HS-27A (cell line): ENCODE measurements at places on chromosomes 2 and 18.

DNA sequence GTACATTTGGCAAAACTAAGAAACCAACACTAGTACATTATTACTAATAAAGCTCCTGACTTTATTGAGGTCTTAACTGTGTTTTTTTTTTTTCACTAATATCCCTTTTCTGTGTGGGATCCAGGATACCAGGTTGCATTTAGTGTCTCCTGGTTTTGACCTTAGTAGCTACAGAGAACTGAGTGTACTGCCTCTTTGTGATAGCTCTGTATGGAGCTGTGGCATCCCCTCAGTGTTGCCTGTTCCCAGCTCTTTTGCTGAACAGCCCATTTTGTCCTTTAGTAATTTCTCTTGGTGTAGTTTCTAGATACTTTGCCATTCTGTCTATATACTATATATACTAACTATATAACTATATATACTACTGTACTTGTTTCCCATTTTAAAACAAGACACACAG lies 31.6 kb downstream of the KCMF1 start:
- no peak for DNase-seq

DNA sequence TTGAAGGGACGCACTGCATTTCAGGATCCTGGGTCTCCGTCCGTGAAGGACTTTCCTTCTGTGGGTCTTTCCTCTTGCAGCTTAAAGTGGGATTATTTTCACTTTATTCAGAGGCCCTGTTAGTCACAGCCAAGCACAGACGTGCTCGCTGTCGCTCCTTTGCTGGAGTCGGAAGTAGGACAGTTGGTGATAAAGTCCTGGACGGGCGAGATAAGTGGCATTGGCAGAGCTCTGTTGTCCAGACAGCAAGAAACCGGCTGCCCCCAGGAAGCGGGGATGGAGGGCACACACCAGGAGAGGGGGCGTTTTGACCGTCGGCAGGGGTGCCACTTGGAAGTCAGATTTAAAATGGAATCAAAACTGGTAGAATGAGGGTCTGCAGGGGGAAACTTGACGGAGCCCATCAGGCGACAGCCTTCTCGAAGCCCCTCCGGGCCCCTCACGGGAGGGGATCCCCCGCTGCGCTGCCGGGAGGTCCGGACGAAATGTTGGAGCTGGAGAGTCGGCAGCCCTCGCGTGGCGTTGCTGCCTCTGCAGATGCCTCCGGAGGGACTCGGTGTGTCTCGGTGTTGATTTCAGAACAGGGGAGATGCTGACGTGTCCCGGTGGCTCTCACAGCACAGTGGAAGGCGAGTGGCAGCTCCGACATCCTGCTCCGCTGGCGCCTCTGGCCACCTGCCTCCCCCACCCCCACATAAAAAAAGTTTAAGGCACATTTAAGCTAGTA lies 124.2 kb downstream of the NFATC1 start:
- DNase-seq = no peak

- no peak for DNase-seq
These were observed 75.0 kb downstream of the CERS6 start for GRCh38 chr2:168530982-168531622.

DNA sequence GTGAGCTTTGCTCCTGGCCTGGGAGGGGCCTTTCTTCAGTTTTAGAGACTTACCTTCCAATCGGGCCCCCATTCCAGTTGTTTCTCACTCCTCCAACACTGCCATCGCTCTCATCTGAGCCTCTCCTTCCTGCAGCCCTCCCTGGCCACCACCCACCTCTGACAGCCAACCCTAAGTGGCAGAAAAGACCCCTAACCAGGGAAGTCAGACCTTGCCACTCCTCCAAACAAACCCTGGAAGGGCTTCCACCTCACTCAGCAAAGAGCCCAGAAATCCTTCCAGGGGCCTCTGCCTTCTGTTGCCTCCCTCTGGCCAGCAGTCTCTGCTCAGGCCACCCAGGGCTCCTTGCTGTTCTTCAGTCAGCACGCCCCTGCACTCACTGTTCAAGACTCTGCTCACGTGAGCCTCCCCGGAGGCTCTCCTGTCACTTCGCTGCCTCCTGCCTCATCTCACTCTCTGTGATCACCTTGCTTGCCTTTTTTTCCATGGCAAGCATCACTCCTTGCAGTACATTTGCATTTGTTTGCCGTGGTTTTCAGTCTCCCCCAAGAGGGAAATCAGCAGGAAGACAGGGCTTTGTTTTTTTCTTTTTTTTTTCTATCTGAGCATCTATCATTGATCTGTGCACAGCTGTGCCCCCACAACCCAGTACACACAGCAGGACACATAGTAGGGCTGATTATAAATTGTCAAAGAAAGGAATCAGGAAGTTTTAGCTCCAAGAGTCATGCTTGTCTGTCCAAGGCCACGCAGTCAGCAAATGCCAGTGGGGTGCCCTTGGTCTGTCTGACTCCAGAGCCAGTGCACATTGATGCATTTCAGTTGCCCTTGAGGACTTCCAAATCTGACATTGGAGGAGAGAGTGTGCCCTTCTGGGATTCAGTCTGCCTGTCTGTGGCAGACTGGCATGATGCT lies 83.9 kb downstream of the INHBB start:
- no peak for DNase-seq

GRCh38 chr2:46076251-46076650 lies 221.0 kb upstream of the EPAS1 start:
- no peak for DNase-seq

DNA sequence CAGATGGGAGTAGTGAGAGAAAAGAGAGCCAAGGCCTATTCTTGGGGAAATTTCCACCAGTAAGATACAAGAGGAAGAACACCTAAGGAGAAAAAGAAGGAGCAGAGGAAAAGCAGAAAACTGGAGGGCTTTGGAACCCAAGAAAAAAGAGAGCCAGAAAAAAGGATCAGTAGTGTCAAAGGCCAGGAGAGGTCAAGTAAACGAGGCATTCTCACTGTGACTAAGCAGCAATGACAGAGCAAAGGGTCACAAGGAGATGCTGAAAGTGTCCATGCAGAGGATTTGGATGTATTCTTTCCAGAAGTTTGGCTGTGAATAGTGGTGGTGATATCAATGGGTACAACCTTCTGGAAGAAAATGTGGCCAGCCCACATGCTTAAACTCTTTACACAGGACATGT lies 109.5 kb downstream of the DYNAP start:
- DNase-seq = no peak

- DNase-seq = no peak
These were observed 91.3 kb downstream of the NBEAL1 start for GRCh38 chr2:203105996-203106395.

GRCh38 chr2:65706411-65706810 lies 274.0 kb upstream of the SPRED2 start:
- DNase-seq = no peak

DNA sequence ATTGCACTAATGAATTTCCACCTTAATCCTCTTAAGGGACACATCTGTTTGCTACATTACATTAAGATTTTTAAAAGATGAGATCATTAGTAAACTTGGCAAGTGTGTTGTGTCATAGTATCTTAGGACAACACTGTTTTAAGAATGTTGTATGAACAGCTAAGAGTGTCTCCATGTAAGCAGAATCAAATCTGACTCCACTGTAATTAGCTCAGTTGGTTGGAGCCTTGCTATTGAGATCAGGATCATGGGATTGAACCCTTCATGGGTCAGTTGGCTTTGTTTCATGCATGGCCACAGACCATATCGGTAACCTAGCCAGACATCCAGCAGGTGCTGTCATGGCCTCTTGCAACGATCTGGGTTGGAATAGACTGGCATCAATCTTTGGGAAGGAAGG lies 5.2 kb downstream of the FHOD3 start:
- DNase-seq = no peak

GRCh38 chr2:1664698-1665097 lies 79.6 kb downstream of the PXDN start:
- no peak for DNase-seq

GRCh38 chr18:74745633-74746403 lies 148.1 kb downstream of the ZNF407 start:
- peak; percentile 59 for DNase-seq

DNA sequence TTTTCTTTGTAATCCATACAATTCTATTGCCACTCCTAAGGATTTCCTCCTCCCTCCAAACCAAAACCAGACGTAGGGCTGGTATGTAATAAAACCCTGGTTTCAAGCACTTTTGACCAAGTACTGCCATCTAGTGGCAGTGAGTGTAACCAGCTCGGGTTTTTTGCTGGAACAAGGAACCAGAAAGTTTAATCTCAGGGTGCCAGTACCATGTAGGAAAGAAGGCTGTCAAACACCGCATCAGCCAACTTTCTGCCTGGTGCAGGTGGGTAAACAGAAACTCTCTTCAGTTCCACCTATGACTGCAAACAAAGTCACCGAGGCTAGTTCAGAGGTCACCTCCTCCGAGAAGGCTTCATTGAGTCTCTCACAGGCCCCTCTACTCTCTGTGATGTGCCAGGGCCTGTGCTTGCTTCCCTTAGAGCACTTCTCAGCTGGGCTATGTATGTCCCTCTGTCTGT lies 10.2 kb upstream of the THNSL2 start:
- DNase-seq = no peak

DNA sequence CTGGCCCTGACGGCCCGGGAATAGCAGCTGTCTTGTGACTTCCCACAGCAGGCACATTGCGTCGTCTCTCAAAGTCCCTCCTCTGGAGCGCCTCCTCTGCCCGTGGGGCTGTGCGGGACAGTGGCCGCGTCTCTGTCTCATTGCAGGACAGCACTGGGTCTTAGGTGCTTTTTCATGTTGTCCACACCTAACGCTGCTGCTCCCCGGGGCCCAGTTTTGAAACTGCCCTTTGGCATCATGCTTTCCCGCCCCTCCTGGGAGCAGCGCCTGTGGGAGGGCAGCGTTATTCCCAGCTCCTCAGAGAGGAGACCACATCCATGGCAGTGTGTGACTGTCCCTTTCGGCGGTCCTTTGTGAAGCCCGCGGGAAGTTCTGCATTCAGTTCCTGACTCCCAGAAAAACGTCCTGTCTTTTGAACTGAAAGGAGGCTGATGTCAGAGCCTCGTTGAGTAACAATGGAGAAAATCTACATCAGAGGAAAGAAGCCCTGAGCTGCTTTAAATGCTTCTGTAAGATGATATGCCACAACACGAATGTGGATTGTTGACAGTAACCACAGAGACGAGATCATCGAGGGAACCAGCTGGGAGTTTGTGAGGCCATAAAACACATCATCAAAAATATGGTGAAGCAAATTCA lies 226.0 kb downstream of the FAM210A start:
- DNase-seq = no peak

DNA sequence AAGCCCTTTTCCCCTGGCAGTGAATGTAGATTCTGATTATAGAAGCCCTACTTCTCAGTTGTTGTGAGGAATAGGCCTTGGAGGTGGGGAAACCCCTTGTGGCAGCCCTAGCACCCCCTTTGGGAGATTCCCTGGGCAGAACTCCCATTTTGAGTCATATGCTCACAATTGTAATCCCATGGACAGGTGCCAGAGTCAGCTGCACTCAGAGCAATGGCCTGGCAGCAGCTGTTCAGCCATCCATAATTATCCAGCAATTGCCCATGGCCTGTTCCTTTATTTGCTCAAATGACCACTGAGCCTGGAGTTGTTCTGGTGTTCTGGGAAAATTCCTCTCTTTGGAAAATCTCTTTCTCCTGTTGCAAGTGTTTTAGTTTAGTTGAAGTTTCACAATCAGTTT lies 71.7 kb downstream of the PTRHD1 start:
- peak; percentile 30 for DNase-seq

DNA sequence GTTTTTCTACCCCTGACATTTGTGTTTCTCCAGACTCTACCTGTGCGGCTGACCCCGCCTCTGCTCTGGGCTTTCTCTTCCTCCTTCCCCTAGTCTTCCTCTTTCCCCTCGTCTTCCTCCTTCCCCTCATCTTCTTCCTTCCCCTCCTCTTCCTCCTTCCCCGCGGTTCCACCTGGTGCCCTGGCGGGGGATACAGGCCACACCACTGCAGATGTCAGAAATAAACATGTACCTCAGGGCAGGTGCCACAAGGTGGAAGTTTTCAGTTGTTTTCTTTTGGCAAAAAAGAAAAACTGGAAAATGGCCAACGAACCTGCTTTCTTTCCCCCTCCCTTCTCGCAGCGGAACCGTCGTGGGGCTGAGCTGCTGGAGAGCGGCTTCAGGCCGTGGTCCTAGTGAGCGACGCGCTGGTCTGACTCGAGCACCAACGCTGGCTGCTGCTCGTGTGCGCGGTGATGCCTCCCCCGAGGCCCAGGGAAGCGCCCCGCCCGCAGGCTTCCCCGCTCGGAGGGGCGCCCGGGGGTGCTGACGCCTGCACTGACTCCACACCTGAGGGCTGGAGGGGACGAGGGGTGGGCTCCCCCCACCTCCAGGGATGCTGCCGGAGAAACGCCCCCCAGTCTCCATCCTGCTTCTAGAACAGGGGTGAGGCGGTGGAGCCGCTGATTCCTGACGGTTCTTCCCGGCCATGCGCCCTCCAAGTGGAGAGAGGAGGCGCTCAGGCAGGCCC lies 83.7 kb upstream of the ZNF516 start:
- no peak for DNase-seq

- no peak for DNase-seq
These were observed 118.8 kb downstream of the ABCA12 start for GRCh38 chr2:215019521-215020145.

- DNase-seq = no peak
These were observed 39.0 kb downstream of the SLC66A2 start for GRCh38 chr18:79912409-79912991.

DNA sequence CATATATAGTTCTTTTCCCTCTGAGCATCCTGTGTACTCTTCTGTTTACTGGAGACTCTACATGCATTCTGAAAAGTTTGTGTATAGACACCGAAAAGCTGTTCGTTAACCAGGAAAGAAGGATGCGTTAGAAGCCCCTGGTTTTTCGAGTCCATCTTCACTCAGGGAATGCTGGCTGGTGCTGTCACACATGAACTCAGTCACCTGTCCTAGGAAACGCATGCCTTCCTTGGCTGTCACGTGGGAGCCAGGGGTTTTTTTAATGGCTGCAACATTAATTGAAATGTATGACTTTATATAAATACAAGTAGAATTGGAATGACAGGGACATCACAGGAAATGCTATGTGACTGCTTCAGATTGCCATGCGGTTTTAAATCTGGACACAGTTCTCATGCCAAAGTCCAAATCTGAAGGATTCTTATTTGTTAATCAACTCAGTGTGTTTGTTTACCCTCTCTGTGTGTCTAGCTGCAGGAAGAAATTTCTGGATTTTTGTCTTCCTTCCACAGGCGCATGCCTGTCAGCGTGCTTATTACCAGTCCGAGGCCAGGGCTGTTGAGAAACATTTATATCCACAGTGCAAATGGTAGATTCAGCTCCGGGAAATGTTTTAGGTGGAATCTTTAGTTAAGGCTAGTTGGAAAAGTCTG lies 2.6 kb downstream of the RAMP1 start:
- DNase-seq = no peak

DNA sequence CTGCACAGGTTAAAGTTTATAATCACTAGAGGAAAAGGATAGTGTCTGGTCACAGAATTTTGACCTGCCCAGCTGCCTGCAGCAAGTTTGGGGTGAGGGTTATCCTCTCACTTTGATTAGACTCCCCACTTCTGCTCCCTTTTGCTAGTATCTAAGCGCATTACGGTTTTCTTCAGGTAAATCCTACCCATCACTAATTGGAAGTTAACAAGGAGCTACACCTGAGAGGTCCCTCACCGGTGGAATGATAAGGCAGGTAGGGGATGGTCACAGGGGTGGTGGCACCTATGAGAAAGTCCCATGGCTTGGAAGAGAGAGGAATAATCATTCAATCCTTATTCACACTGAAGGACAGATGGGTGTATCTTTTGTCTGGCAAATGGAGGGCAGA lies 7.6 kb downstream of the BCL2 start:
- no peak for DNase-seq
